Left ventricle myocardium inferior (tissue), 1 donor: ENCODE measurements at places on chromosomes 16 and 17. TPM values are rescaled to one million over a fixed set of nuclear protein-coding genes. Genes with fewer than 3 reads are reported as not detected.
A peak's percentile ranks its signal among the peaks of the same experiment; 100 is the strongest.

GRCh38 chr17:3029213-3029913, 34.0 kb downstream of the OR1D5 start:
- DNase-seq = peak; percentile 72

DNA sequence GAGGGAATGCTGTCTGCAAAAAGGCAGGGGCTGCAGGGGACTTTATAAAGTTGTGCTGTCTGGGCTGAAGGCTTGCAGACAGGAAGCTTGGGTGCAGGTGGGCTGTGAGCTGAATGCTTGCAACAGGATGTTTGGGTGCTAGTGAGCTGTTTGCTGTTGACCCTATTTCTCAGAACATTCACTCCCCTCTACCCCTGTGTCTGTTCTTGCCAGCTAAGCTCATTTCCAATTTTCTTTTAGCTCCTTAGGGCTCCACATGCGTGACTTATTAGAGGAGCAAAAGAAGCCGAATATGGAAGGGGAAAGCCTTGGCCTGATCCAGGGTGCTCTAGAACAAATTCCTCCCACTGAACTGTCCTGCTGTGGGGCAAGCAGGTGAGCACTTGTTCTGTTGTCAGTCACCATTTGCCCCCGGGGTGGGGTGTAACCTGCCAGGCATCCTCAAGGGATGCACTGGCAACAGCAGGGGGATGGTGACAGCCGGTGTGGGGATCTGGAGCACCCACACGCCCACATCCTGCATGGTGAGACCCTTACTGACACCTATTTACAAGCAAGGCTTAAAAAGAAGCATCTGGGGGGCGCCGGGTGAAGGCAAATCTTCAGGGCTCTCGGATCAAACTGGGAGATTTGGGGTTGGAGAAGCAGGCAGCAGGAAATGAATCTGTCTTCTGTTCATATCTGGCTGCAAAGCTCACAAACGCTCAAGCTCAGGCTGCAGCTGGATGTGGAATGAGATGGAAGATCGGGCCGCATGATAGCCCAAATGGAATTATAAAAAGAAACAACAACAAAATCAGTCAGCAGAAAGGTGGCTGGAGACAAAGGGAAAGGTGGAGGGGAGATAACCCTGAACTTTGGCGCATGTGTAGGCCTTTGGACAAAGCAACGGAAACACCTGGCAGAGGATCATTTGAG, 21.1 kb upstream of the NUP93 start:
- no peak for DNase-seq

DNA sequence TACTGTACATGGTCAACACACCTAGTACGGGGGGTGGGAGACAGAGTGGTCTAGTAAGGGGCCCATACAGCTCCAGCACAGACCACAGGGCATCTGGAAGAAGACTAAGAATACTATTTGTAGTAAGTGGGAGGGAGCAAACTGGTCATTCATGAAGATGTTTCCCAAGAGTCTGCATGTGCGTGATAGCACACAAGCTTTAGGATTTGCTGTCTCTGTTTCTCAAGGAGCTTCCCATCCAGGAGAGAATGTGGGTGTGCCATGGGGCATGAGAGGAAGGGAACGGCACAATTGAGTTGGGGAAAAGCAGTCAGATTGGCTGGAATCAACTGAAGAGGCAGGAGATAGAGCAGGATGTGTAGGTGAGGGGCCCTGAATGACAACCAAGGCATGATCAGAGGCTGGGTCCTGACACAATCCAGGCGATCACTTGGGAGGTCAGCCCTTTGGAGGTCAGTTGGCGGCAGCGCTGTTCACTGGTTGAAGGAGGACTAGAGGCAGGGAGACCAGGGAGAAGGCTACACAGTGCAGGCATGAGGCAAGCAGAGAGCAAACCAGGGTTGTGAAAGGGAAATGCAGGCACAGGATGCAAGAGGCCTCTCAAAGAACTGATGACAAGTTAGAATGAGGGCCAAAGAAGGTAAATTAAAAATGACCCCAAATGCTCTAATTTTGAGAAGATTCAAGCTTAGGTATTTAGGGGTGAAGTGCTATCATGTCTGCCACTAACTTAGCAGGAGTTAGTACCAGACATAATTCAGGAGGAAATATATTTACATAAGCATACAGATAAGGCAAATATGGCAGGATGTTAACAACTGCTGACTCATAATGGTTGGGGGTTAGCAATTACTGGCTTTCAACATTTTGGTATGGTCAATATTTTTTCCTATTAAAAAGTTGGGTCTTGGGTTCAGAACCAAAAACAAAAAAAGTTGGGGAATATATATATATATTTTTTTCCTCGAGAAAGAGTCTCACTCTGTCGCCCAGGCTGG, 10.3 kb downstream of the UBE2O start:
- DNase-seq = no peak

GRCh38 chr17:28950752-28951427, 428 bp downstream of the PHF12 start:
- no peak for DNase-seq

GRCh38 chr16:3582276-3583165, 5.3 kb upstream of the NLRC3 start:
- DNase-seq = no peak

- no peak for DNase-seq
Measured at GRCh38 chr17:2240541-2240940, 63.0 kb downstream of the SMG6 start.

GRCh38 chr16:63223851-63224250, 1187.6 kb upstream of the CDH8 start:
- DNase-seq = no peak

DNA sequence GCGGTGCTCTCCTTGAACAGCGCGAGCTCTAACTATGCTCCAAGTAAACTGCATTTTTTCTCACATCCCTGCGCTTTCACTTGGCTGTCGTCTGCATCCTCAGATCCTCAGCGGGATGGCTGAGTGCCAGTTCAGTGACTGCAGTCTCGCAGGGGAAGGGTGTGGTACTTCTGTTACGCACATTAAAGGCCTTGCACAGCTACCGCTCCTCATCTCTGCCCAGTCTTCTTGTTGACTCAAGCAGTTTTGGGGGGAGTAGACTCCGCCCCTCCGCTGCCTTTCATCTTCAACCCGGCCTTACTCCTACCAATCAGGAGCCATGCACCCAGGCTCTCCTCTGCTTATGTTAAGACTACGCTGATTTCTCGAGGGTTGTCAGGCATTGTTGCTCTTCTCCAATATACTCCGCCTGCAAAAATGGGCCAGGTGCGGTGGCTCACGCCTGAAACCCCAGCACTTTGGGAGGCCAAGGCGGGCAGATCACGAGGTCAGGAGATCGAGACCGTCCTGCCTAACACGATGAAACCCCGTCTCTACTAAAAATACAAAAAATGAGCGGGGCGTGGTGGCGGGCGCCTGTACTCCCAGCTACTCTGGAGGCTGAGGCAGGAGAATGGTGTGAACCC, 10.0 kb downstream of the ATP5PD start:
- peak; percentile 89 for DNase-seq

GRCh38 chr17:44922136-44922535, 6.8 kb upstream of the GFAP start:
- DNase-seq = no peak

- DNase-seq = peak; percentile 70
Measured at GRCh38 chr17:78258323-78259191, 27.1 kb downstream of the TMEM235 start.

- DNase-seq = peak; percentile 57
Measured at GRCh38 chr17:77404812-77405581, 264.2 kb downstream of the SEC14L1 start.

DNA sequence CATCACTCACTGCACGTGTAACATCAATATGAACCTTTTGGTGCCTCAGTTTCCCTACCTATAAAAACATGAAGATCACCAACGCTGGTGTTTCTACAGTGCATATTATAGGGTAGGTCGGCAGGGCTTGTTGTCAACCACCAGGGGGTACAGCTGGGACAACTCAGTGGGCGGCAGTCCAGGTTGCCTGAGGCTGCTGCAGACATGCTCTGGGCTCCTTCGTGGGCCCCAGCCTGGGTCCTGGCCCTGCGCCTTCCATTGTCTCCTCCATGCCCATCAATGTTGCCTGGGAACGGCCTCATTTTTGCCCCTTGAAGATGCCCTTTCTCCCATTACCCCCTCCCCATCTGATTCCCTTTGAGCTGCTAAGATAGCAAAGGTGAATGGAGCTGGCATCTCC, 89.8 kb downstream of the GSG1L start:
- no peak for DNase-seq

DNA sequence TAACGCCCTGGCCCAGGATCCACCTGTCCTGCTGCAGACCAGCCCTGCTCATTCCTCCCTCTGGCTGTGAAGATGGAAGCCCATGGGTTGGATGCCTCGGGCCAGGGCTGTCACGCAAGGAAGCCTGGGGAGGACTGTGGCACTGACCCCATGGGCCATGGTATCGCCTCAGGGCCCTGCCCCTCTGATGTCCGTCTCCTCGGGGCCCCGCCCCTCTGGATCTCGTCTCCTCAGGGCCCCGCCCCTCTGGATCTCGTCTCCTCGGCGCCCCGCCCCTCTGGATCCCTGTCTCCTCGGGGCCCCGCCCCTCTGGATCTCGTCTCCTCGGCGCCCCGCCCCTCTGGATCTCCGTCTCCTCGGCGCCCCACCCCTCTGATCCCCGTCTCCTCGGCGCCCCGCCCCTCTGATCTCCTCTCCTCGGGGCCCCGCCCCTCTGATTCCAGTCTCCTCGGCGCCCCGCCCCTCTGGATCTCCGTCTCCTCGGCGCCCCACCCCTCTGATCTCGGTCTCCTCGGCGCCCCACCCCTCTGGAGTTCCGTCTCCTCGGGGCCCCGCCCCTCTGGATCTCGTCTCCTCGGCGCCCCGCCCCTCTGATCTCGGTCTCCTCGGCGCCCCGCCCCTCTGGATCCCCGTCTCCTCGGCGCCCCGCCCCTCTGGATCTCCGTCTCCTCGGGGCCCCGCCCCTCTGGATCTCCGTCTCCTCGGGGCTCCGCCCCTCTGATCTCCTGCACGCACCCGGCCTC, 24.0 kb downstream of the METRNL start:
- no peak for DNase-seq

- DNase-seq = peak; percentile 59
Measured at GRCh38 chr16:11669380-11670146, 1.3 kb downstream of the SNN start.

GRCh38 chr16:61289141-61289540, 747.1 kb downstream of the CDH8 start:
- no peak for DNase-seq

GRCh38 chr17:12522336-12522735, 143.4 kb upstream of the MYOCD start:
- no peak for DNase-seq

DNA sequence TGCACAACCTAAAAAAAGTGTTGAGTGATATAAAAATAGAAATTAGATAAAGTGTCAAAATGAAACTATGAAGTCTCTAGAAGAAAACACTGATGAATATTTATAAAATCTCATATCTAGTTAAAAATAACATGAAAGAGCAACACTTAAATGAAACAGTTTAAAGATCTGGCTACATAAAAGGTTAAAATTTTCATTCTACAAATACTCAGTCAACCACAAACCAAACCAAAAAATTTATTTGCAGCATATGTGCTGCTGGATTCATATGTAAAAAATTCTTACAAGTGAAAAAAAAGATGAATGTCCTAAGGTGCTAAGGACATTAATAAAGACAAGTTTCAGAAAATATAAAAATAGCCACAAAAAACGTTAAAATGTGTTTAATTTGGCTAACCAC, 22.6 kb upstream of the CDYL2 start:
- DNase-seq = no peak

GRCh38 chr16:62149631-62150030, 113.4 kb upstream of the CDH8 start:
- no peak for DNase-seq

- DNase-seq = no peak
Measured at GRCh38 chr17:19410091-19410490, 941 bp upstream of the RNF112 start.

- DNase-seq = peak; percentile 89
Measured at GRCh38 chr16:88922114-88922825, 54.7 kb downstream of the CBFA2T3 start.

- no peak for DNase-seq
Measured at GRCh38 chr17:35906926-35907637, 23.5 kb downstream of the RDM1 start.

GRCh38 chr16:85182286-85182685, 70.0 kb upstream of the CIBAR2 start:
- DNase-seq = no peak

DNA sequence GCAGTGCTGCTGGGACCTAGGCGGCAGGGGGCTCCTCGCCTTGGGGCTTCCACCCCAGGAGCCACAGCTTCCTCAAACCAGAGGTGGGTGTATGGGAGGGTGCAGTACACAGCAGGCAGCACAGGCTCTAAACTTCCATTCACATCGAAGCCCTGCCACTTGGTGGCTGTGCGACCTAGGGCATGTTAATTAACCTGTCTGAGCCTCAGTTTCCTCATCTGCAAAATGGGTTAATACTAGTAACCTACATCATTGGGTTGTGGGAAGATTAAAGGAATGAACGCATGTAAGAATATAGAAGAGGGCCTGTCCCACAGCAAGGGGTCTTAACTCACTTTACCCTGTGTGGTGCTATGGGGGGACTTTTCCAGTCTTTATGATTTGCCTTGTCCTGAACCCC, 26.8 kb upstream of the LHX1 start:
- DNase-seq = no peak

Gene PARN
- 16.8 TPM for total RNA-seq

Gene CFAP20
- total RNA-seq = 34.5 TPM

Gene TP53TG3
- not detected for total RNA-seq

Gene ZNF207
- total RNA-seq = 54.5 TPM

Gene TEKT1
- total RNA-seq = not detected

Gene TBC1D3C
- not detected for total RNA-seq

Gene RAP1GAP2
- total RNA-seq = 63.8 TPM

Gene MGAT5B
- total RNA-seq = 0.08 TPM

Gene NPIPB8
- not detected for total RNA-seq

Gene CCR7
- not detected for total RNA-seq

Gene FBXW10B
- 1.0 TPM for total RNA-seq

Gene PPM1E
- 0.80 TPM for total RNA-seq

Gene CDRT15
- not detected for total RNA-seq
